Fibroblast of lung (primary cell): ENCODE measurements at places on chromosomes 2 and 18. TPM values are rescaled to one million over a fixed set of nuclear protein-coding genes. Genes with fewer than 3 reads are reported as not detected.

GRCh38 chr2:233968556-233968955 lies 51.4 kb downstream of the TRPM8 start:
- no peak for DNase-seq

- no peak for DNase-seq
Observed at GRCh38 chr2:69159986-69160385, 147.0 kb downstream of the ANTXR1 start.

Gene FBXO48
- total RNA-seq = 0.26 and 0.33 TPM in 2 replicates

Gene LGALSL
- total RNA-seq = 2.8 and 3.1 TPM in 2 replicates

- no peak for DNase-seq
Observed at GRCh38 chr2:145043399-145043834, 523.5 kb upstream of the ZEB2 start.

DNA sequence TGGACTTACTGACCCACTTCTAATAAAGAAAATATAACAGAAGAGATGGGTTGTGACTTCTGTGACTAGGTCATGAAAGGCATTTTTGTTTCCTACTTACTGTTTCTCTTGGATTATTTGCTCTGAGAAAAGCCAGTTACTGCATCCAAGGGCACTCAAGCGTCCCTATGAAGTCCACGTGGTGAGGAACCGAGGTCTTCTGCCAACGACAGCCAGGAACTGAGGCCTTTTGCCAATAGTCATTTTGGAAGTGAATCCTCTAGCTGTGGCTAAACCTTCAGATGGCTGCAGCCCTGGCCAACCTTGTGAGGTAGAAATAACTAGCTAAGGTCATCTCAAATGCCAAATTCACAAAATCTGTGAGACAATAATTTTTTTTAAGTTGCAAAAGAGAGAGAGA lies 449.8 kb upstream of the RGPD4 start:
- no peak for DNase-seq

Gene GPR155
- 4.4 and 6.4 TPM in 2 replicates for total RNA-seq

- DNase-seq = no peak
Observed at GRCh38 chr2:12727641-12728040, 10.9 kb downstream of the TRIB2 start.

- DNase-seq = no peak
Observed at GRCh38 chr2:31203916-31204315, 13.4 kb downstream of the CAPN14 start.

DNA sequence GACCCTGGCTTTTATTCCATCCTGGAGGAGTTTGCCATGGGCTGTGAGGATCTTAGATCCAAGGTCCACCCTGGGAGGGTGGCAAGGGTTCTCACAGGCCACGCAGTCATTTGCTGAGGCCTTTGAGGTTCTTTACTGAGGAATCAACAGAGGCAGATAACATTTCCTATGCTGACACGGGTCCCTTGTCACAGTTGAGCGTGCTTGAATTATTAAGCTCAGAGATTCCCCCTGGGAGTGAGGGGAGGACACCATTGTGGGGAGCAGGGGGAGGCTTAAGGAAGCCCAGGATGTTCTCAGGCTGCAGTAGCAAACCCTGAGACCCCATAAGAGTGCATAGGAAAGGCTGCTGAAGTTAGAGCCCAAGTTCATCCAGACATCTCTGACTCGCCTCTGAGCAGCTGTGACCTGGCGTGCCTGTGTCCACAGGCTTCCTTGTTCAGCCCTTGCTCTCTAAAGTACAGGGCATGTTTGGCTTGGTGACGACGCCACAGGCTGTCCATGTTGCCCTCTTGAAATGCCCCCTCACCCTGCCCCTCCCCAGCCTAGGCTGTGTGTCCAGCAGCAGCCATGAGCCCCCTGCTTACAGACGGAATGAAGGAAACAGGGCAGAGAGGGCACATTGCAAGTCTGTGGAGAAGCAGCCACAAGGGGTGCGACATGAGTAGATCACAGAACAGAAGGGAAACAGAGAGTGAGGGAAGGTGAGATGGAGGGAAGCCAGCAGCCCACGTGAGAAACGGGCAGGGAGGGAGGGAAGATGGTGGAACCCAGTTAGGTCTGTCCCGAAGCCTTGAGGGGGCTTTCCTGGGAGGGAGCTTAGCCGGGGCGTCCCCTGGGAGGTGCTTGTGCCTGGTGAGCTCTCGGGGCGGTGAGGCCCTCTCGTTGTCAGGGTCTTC lies 34.0 kb downstream of the NAPG start:
- no peak for DNase-seq

DNA sequence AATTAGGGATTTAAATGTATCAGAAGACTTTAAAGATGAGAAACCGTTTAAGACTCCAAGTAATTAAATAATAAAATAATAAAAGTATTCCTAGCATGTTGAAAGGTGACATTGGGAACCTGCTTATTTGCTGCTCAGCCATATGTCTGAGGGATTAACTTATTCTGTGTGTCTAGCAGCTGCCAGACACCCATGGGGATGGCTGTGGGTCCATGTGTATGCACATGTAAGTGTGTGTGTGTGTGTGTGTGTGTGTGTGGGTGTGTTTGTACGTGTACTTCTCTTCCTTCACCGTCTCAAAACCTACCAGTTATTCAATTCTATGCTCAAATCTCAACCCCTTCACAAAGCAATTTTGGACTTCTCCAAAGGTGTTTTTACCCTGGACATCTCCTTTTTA lies 124.5 kb downstream of the SETBP1 start:
- DNase-seq = no peak

- DNase-seq = peak; percentile 76
Observed at GRCh38 chr18:58682429-58683069, 11.3 kb downstream of the MALT1 start.

DNA sequence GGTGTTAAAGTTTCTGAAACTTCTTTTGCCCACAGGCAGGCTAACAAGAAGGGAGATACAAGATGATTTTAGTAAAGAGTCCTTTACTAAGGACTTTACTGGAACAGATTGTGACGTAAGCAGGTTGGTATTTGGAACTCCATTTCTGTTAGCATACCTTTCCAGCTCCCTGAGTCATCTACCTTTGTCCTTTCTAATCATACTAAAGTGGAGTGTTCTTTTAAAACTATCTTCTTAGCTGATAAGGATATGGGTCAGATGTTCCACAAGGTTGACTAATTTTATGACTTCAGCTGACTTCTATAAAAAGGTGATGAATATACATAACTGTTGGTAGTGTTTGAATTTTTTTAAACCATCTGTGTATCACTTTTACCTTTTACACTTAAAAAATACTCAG lies 21.1 kb downstream of the UGP2 start:
- peak; percentile 83 for DNase-seq

Gene CLEC4F
- total RNA-seq = not detected in 2 replicates

DNA sequence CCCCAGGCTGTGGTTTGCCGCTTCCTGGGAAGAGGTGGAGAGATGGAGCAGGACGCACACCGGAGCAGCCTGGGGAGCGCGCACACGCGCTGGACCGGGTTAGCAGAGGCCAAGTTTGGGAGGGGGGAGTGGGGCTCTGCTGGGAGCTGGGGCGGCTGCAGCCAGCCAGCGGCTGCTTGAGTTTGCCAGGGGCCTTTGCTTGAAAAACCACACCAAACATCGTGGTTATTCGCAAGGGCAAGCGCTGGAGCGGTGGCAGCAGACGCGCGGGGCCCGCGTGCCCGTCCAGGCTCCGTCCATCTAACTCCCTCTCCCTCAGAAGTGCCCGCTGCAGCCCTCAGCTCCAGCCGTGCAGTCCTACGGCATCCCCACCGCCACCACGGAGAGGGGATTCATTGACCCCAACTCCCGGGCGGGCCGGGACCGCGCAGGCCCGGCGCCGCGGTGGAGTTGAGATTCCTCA lies 4.6 kb downstream of the PTGR3 start:
- peak; percentile 41 for DNase-seq

GRCh38 chr2:33526132-33526531 lies 49.7 kb downstream of the RASGRP3 start:
- DNase-seq = no peak

Gene UGT1A3
- not detected in 2 replicates for total RNA-seq

Gene CHRNA1
- total RNA-seq = 0.33 TPM in 1 of 2 replicates, not detected in the other

Gene TMEM87B
- total RNA-seq = 21.6 and 31.5 TPM in 2 replicates

- no peak for DNase-seq
Observed at GRCh38 chr2:214631406-214631805, 178.1 kb downstream of the BARD1 start.

DNA sequence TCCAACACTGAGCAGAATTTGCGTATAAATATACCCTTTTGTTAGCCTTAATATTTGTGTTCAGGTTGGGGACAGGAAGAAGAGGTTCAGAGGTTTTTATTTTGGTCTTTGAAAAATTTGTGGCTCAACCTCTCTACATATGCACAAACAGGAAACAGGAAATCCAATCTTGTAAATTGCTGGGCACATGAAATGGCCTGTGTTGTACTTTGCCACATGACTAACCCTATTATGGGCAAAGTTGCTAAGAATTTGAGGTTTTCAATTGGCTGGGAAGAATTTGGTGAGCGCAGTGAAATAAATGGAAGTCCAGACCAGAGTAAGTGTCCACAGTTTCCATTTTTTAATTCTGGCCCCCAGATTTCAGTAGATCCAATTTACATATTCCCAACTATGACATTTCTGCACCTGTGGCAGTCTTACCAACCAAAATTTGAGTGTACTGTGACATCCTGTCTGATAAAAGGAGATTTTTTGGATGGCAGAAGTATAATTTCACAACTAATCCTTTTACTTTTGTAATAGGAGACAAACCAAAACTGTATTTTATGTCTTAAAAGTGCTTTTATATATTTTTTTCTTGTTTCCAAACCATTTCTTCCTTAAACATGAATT lies 63.6 kb downstream of the COX7A2L start:
- DNase-seq = no peak

Gene LIPT1
- 7.6 and 10.5 TPM in 2 replicates for total RNA-seq

Gene CROCC2
- total RNA-seq = 0.33 and 0.51 TPM in 2 replicates

Gene OTOS
- not detected in 2 replicates for total RNA-seq

Gene RAMP1
- 16.0 and 16.4 TPM in 2 replicates for total RNA-seq

GRCh38 chr2:8087480-8087840 lies 594.4 kb upstream of the ID2 start:
- DNase-seq = no peak

Gene DSC2
- total RNA-seq = under 0.01 TPM in 2 replicates

DNA sequence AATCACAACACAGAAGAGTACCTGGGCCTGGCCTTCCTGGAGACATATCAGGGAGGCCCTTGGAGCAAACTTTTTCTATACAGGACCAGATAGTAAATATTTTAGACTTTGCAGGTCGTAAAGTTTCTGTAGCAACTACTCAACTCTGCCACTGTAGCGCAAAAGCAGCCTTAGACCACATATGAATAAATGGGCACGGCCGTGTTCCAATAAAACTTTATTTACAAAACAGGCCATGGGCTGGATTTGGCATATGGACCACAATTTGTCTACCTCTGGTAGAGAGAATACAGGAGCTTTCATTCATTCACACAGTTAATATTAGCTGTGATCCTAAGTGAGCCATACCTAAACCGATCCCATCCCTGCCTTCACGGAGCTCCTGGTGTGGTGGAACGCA lies 98.6 kb upstream of the CAB39 start:
- DNase-seq = no peak

- DNase-seq = no peak
Observed at GRCh38 chr2:180520206-180520605, 460.2 kb upstream of the UBE2E3 start.

Gene SP140
- 0.26 and 0.33 TPM in 2 replicates for total RNA-seq

GRCh38 chr18:7532942-7533341 lies 34.2 kb upstream of the PTPRM start:
- no peak for DNase-seq

GRCh38 chr2:131047920-131048560 lies 45.2 kb downstream of the FAM168B start:
- no peak for DNase-seq

DNA sequence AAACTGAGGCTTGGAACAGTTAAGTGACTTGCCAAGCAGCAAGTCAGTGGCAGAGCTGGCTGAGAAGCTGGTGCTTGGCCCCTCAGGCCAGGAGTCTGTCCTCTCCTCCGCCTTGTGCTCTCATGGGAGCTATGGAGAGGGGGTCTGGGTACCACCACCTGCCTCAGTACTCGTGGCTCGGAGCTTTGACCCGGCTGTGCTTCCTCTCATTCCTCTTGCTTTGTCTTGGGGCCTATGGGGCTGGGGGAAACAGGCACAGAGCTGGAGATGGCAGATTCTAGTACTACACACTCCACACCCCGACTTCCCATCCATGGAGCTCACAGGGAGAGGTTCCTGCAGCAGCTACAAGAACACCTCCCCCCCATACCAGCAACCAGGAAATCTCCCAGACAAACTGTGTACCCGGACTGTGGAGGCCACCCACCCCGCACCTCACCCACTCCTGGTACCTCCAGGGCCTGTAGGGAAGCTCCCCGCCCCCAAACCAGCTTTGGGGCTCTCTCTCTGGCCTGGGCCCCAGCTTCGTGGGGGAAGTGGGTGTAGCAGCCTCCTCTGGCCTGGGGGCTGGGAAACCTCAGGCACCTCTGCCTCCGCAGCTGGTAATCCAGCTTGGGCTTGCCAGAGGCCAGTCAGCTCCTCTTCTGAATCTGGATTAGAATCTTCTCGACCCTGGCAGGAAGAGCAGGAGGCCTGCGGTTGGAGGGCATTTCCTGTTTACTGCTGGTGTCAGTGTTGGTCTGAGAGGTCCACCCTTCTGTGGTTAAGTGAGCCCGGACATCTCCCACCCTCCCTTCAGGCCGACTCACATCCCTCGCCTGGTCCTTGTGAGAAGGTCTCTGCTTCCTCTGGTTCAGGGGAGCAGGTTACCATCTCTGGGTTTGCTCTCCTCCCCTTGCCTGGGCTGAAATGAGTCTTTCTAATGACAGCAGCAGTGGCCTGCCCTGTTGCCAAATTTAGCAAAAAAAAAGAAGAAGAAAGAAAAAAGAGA lies 22.3 kb upstream of the RHOB start:
- peak; percentile 97 for DNase-seq

Gene FOSL2
- 68.6 and 83.6 TPM in 2 replicates for total RNA-seq
